ENCODE measurements at places on chromosomes 7 and 10.

- no peak for DNase-seq
Measured at GRCh38 chr7:56174346-56174874, 58.2 kb upstream of the NUPR2 start.

DNA sequence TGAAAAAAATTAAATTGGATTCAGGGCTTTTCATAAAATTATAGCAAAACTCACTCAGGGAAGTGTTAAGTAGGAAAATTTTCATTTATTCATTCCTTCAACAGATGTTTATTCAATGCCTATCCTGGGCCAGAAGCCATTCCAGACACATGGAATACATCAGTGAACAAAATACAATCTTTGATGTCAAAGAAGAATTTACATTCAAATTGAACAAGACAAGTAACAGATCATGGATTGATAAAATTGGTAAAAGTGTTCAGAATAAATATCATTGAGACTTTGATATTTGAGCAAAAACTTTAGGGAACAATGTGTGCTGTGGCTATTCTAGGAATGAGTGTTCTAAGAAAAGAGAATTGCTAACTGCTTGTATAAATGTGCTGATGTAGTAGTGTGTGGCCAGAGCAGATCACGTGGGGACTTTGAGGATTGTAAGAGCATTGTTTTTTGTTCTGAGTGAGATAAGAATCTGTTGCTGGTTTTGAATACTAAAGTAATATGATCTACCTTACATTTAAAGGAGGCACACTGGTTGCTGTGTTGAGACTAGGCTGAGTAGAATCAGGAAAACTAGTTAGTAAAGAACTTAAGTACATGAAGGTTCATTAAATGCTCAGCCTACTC lies 957.2 kb downstream of the PCDH15 start:
- no peak for DNase-seq

DNA sequence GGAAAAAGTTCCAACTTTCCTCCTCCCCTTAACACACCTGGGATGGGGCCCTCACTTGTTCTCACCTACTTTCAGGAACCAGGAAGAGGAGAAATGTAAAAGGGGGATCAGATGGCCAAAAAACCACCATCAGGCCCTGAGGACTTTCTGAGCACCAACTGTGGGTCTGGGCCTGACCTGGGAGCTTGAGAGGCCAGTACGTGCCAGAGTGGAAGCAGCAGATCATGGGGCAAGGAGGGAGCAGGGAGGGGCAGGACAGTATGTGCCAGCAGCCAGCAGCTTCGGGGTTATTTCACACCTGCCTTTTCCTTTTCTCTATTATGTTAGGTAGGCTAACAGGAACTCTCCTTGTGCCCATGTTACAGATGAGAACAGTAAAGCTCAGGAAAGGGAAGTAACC lies 118.8 kb upstream of the UNC5B start:
- no peak for DNase-seq

GRCh38 chr10:58641095-58641531 lies 128.4 kb downstream of the BICC1 start:
- no peak for DNase-seq

- DNase-seq, result no peak
Measured at GRCh38 chr7:157526005-157526912, 189.5 kb downstream of the DNAJB6 start.

DNA sequence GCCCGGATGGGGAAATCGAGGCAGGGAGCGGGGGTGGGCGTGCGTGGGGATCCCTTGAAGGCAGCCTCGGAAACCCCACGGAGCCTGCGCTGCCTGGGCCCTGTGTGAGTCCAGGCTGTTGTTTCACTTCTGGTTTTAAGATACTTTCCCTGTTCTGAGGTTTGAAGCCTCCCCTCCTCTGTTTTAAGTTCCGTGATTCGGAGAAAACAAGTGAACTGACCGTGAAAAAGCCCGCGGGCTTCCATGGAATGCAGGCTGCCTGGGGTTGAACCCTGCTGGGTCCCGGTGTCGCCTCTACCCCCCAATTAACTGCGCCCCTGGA lies 401 bp downstream of the LRRC27 start:
- no peak for DNase-seq

- no peak for DNase-seq
Measured at GRCh38 chr7:151830121-151830830, 46.6 kb downstream of the PRKAG2 start.

- no peak for DNase-seq
Measured at GRCh38 chr10:14439451-14440259, 108.9 kb upstream of the FRMD4A start.

- no peak for DNase-seq
Measured at GRCh38 chr7:91656541-91657482, 223.7 kb downstream of the MTERF1 start.

- DNase-seq, result no peak
Measured at GRCh38 chr7:11213266-11213665, 239.6 kb downstream of the PHF14 start.

- DNase-seq, result no peak
Measured at GRCh38 chr7:50450590-50451032, 461 bp upstream of the FIGNL1 start.

DNA sequence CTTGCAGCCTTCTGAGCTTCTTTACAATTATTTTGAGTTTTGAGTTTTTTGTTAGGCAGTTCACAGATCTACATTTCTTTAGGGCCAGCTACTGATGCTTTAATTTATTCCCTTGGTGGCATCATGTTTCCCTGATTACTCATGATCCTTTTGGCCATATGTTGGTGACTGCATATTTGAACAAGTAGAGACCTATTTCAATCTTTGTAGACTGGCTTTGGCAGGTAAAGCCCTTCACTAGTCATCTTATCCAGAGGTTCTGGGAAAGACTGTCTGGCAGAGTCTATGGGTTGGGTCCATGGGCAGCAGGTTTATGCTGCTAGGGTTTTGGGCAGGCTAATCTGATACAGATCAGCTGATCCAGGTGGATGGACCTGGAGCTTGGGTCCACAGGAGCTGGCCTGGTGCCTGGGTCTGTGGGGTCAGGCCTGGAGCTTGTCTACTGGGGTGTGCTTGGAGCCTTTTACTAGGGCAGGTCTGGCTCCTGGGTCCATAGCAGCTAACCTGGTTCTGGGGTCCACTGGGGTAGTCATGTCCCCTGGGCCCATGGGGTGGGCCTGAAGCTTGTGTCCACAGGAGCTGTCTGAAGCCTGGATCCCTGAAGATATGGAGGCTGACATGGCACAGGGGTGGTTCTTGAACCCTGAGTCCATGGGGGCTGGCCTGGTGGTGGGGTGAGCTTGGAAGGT lies 72.7 kb downstream of the GPR85 start:
- no peak for DNase-seq

DNA sequence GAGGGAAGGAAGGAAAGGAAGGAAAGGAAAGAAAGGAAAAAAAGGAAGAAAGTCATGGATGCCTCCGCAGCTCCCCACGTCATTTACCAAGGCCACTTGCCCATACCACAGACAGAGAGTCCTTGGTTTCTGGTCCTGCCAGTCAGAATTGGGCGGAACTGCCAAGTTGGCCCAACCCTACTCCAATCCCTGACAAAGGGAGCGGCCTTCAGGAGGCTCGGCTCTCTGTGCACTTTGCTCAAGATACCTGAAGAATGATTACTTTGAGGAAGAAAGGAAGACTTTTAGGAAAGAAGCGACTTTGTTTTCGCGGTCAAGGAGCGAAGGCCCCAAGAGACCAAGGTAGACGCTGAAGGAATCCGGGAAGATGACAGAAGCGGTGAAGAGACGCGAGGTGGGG lies 49.1 kb upstream of the FXYD4 start:
- DNase-seq, result no peak

DNA sequence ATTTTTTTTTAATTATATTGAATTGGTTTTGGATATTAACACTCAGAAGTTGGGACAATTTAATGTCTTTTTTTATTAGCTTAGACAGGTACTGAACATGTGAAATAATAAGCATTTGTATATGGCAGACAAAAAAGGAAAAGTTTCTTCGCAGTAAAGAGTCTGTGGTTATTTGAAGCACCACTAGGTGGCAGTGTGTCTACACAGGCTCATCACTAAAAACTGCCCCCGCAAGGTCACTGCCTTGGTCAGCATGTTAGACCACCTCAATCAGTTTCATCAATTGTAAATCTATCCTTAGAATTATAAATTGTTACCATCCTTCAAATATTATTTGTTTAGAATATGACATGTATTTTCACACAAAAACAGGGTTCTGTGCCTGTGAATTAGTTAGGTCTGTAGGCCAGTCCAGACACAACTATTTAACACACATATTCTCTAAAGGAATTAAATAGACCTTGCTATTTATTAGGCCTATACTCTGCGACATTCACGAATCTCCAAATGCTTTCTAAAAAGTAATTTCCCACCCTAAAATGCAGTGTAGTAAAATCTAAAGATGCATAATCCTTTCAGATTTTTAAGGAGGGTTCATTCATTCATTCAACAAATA lies 17.0 kb downstream of the PNLIPRP3 start:
- no peak for DNase-seq

GRCh38 chr10:1545524-1545923 lies 191.8 kb downstream of the ADARB2 start:
- no peak for DNase-seq

DNA sequence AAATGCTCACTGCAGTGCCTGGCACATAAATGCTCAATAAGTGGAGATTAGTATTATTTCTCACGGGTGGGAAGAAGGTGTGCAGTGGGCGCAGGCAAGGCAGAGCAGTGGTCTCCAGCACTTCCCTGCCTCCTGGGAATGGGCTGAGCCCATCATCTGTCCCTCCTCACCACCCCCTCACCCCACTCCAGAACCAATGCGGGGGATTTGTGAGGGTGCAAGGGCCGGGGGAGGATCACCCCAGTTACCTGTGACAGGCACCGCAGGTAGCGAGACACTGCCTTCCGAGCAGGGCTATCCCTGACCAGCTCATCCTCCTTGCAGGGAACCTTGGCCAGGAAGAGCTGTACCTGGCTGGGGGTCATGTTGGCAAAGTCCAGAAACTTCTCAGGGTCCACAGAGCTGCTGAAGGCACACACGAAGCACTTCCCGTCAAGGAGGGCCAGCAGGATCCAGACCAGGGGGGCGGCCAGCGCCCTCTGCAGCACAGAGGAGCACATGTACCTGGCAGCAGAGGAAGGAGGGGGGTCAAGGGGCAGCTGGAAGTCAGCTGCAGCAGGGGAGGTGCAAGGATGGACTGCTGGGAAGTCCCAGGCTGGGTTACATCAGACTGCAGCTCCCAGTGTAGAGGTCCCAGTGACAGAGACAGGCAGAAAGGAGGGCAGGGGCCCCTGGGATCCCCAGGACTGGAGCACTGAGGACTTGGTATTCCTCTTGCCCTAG lies 2.8 kb downstream of the CALHM3 start:
- DNase-seq, result no peak

- DNase-seq, result no peak
Measured at GRCh38 chr10:71799112-71799511, 25.8 kb upstream of the VSIR start.

DNA sequence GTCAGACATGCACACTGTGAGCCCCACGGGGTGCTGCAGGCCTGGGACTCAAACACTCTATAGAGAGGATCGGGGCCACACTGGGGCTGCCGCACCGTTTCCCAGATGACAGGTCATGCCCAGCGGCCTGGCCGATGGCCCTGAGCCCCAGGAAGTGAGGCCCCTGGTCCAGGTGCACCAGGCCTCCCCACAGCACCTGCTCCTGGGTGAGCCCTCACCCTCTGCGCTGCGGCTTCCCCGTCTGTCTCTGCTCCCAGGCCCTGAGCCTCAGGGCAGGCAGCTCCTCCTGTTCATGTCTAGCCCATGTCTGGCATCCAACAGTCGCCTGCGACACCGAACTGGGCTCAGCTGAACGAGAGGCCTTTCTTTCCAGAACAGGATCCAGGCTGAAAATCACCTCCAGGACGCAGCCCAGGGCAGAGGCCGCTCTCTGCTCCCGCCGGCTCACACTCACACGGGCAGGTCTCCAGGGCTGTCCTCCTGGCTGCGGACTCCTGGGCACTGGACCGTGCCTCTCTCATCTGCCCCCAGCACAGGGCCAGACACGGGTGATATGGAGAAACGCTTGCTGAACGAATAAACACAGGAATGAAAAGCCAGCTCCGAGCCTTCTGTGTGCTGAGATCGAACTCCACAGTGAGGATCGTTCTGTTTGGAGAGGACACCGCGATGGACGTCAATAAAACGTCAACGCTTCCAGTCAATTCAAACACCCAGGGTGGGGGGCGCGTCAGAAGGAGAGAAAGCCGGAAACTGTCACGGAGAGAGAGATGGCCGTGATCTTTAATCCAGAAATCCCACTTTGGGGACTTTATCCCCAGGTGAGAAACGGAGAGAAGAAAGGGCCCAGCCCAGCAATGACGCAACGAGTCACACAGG lies 202.4 kb downstream of the ELFN1 start:
- no peak for DNase-seq

DNA sequence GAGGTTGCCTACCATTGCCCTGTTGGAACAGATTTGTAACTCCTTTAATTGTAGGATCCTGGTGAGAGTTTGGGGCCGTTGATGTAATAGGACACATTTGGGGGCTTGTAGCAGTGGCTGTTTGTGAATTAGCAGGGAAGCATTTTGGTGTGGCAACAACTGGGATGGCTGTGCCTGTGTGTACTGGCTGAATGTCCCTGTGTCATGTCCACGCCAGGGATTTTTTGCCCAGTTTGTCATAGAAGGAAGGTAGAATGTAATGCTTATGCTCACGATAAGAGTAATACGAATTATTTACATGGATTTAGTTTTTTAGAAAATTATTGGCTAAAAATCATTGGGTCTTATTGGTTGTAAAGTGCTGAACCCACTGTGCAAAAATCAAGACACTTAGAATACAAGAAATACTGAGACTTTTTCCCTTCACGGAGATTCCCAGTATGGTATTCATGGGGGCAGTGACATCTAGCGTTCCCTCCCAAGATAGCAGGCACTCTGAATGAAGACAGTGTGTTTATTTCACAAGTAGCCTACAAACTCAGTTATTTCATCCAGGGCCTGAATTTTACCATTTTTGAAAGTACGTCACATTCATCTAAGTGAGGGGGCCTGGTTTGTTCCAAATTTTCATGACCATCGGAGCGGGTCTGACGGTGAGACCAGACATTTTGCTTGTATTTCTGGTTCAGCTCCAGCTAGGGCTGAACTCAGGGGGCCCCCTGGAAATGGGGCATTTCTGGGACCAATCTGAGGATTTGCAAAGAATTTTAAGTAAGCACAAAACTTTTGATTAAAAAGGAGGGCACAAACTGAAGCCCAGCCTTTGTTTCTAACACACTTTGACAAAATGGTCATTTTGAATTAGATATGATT lies 74.7 kb downstream of the CACNB2 start:
- no peak for DNase-seq

DNA sequence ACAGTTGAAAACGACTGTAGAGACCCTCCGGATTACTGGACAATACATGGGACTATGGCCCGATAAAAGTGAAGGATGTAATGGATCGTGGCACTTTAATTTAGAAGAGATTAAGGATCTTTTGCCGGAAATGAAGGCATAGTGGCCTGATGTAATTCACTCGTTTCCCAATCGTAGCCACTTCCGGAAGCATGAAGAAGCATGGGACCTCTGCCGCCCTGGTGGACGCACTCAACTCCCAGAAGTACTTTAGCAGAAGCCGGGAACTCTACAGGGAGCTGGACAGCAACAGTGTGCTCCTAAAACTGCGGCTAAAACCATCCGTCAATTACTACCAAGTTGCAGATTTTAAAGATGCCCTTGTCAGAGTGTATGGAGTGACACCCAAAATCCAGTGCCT lies 59.6 kb upstream of the NUPR2 start:
- DNase-seq, result no peak

GRCh38 chr10:122229666-122230065 lies 41.4 kb upstream of the BTBD16 start:
- no peak for DNase-seq

- DNase-seq, result peak; percentile 40
Measured at GRCh38 chr10:71725998-71726579, 6.5 kb upstream of the C10orf105 start.
